ENCODE measurements at places on chromosomes 6 and 20. TPM values are rescaled to one million over a fixed set of nuclear protein-coding genes. Genes with fewer than 3 reads are reported as not detected.

DNA sequence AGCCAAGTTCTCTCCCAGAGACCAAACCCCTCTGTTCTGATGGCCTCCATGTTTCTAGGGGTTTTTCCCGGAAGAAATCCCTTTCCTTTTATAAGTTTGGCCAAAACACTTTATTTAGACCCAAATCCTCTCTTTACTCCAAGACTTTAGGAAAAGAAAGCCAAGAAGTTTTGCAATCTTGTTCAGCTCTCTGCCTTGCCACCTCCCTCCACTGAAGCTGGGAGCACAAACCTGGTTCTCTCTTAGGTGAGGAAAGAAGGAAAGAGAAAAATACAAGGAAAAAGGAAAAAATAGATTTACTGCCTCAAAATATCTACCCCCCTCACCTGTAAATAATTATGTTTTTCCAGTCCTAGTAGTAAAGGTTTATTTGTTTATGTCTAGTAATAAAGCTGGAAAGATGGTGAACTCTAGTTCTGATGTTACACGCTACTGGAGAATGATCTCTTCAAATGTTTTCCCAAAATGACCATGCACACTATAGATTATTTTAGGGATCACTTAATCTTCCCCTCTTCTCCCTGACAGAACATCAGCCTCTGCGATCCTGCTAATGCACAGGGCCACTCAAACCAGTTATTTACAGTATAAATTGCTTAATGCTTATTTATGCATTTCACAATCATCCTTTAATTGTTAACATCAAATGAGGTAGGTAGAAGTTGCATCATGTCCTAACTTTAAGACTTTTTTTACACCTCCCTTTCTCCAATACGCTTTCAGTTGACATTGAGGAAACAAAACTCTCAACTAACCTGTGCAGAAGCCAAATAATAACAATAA, 10.9 kb upstream of the ARG1 start:
- no peak for DNase-seq

The DXO gene
- total RNA-seq = 17.1 TPM

GRCh38 chr20:3755814-3756480, 11.6 kb downstream of the ADISSP start:
- no peak for DNase-seq

GRCh38 chr6:13429406-13429753, 58.0 kb downstream of the GFOD1 start:
- no peak for DNase-seq

The CRIP3 gene
- total RNA-seq = 0.58 TPM

GRCh38 chr6:144062786-144063185, 32.6 kb downstream of the SF3B5 start:
- DNase-seq = no peak

DNA sequence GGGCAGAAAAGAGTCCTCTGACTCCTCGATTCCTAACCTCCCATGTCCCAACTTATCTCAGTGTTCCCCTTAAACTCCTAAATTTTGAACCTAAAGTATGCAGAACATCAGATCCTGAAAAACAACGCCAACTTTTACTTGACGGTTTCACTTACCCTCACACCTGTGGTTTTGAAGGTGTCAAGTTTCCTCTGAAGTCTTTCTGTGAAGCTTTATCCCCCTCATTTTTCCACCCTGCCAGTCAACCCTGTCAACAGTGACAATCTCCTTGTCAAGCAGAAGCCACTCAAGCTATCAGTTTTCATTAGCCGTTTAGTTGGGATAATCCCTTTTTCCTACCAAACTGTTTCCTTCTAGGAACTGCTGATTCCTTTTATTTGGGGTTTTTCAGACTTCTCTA, 245.4 kb upstream of the PREP start:
- no peak for DNase-seq

DNA sequence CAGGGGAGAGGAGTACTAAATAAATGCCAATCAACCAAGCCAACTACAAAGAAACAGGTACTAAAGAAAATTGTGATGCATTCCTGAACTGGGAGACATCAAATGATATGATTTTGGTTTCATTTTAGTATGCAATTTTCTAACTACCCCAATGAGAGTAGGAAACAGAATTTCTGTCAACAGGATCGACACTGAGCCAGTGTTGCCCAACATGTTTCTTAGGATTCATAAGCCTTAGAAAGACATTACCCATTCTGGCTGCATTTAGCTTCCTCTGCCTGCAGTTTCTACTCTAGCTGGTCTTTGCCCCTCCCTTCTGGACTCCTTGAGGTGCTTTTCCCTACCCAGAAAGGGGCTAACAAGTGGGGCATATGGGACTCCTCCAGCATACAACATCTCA, 49.8 kb downstream of the KCTD20 start:
- no peak for DNase-seq

GRCh38 chr6:123215211-123215610, 219.2 kb downstream of the CLVS2 start:
- no peak for DNase-seq

The DEFB123 gene
- not detected for total RNA-seq

The UNC5CL gene
- 0.48 TPM for total RNA-seq

The MDFI gene
- 21.7 TPM for total RNA-seq

The BHLHE23 gene
- total RNA-seq = not detected

The GLP1R gene
- not detected for total RNA-seq

The SPTLC3 gene
- total RNA-seq = 6.5 TPM
